ENCODE measurements at places on chromosomes 16 and 17. TPM values are rescaled to one million over a fixed set of nuclear protein-coding genes. Genes with fewer than 3 reads are reported as not detected.

Gene TPSD1
- total RNA-seq = 0.54 TPM

Gene COL1A1
- 0.54 TPM for total RNA-seq

Gene FOXO3B
- total RNA-seq = 15.9 TPM

Gene DRC3
- total RNA-seq = 1.3 TPM

Gene GP1BA
- 2.2 TPM for total RNA-seq

Gene PRSS27
- total RNA-seq = 3.2 TPM

Gene CORO6
- 4.6 TPM for total RNA-seq

Gene C16orf95
- 3.0 TPM for total RNA-seq

Gene CD300E
- 0.54 TPM for total RNA-seq

Gene MED13
- total RNA-seq = 50.6 TPM

Gene CDH11
- total RNA-seq = under 0.01 TPM

Gene FNDC8
- total RNA-seq = not detected

Gene SOCS7
- 16.4 TPM for total RNA-seq

Gene CACNG3
- not detected for total RNA-seq

Gene EXOC3L1
- total RNA-seq = under 0.01 TPM

Gene CAPNS2
- 0.81 TPM for total RNA-seq

Gene SERPINF2
- total RNA-seq = 4.6 TPM

Gene GSE1
- 112 TPM for total RNA-seq

Gene HAS3
- total RNA-seq = 0.81 TPM

Gene RAD51C
- total RNA-seq = 10.8 TPM

Gene LRRC45
- 16.4 TPM for total RNA-seq

Gene CALB2
- total RNA-seq = not detected

Gene KRT34
- total RNA-seq = not detected

Gene TMEM235
- total RNA-seq = under 0.01 TPM

Gene MYH13
- not detected for total RNA-seq

Gene COG8
- 57.9 TPM for total RNA-seq

Gene TBC1D3E
- total RNA-seq = not detected

Gene OTOA
- under 0.01 TPM for total RNA-seq

Gene ZP2
- not detected for total RNA-seq

Gene ANKRD13B
- 22.9 TPM for total RNA-seq

Gene KRTAP9-8
- total RNA-seq = not detected

Gene TLCD3B
- total RNA-seq = 0.54 TPM

Gene PRR15L
- total RNA-seq = not detected

Measured in hematopoietic multipotent progenitor cell (in vitro differentiated cells).